NCI-H187 (cell line): ENCODE measurements at places on chromosomes 11 and 22.
A peak's percentile ranks its signal among the peaks of the same experiment; 100 is the strongest.

DNA sequence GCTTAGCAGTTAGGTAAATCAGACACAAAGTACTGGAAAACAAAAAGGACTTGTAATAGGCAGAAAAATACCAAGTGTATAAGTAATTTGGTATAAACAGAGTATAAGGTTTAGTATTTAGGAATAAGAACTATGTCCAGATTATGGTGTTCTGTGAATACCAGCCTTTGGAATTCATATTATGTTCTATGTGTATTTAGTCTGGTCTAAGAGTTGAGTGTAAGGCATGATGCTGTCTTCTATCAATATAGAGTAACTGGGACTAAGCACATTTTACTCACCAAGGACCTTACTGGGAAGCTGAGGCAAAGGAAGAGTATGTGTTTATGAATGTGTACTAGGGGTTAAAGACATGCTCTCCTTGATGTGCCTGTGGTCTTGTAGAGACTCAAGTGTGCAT is 9.5 kb downstream of the SDHD start:
- DNase-seq, result no peak

- no peak for DNase-seq
Measured at GRCh38 chr11:114359342-114359741, 41.0 kb downstream of the C11orf71 start.

- DNase-seq, result no peak
Measured at GRCh38 chr11:6633422-6634408, 14.5 kb upstream of the TPP1 start.

- no peak for DNase-seq
Measured at GRCh38 chr11:22162756-22163155, 30.1 kb upstream of the ANO5 start.

DNA sequence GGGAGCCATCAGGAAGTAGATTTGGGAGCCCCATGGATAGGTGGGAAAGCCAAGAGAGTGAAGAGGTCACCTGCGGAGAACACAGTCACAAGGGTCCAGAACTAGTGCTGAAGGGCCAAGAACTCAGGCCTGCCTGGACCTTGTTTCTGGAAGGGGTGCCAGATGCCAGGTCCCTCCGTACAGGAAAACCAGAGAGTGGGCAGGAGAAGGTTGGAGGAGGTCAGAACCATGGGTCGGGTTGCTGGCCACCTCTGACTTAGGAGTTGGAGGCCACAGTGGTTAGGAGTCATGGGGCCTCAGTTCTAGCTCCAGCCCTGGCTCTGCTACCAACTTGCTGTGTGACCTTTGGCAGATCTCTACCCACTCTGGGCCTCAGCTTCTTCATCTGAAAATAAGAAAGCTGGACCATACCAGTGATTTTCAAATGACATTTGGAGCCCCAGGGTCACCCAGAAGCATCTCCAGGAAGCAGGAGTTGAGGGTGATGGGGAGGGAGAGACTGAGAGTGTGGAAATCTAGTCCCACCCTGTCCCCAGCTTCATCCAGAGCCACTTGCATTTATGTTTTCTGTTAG is 20.8 kb upstream of the TUB start:
- no peak for DNase-seq

GRCh38 chr11:121274332-121274991 is 18.1 kb upstream of the SC5D start:
- no peak for DNase-seq

GRCh38 chr11:34890812-34891211 is 25.4 kb downstream of the APIP start:
- DNase-seq, result no peak

DNA sequence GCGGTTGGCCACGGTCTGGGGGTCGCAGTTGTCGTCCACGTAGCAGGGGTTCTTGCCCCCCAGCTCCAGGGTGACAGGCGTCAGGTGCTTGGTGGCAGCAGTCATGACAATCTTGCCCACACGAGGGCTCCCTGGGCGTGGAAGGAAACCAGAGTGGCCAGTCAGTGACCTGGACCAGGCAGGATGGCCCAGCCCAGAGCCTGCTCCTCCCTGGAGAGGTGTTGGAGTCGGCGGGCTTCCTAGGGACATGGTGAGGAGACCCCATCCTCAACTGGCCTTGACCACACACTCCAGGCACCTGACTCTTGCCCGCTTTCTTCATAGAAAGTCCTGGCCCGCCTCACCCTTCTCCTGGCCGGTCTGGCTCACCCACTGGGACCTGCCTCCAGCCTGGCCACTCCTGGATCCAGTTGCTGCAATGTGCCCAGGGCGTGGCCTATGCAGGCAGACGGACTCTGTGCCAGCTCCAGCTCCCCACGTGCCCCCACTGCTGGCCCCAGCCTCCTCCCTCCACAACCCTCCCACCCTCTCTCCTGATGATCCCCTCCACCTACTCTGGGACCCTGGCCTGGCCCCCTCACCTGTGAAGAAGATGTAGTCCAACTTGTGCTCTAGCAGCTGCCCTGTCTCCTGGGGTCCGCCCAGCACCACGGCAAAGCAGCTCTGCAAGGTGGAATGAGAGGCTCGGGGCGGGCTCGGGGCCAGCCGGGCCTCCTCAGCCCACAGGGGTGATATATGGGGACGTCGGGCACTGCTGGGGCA is 8.7 kb downstream of the ALDH3B2 start:
- DNase-seq, result no peak

DNA sequence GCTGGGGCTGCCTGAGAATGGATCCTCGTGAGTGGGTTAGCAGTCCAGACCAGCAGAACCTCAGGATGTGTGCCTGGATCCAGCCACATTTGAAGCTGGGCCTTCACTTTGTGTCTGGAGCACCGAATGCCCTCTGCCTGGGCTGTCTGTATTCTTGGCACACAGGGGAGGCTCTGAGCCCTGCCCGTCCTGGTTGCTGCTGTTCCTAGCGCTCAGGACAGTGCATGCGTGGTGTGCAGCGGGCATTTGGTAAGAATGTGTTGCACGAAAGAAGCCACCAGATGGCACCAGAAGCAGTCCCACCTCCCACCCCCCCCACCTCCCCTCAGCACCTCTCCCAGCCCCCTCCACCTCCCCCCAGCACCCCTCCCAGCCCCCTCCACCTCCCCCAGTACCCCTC is 4.1 kb upstream of the MAPK11 start:
- DNase-seq, result no peak

- DNase-seq, result peak; percentile 64
Measured at GRCh38 chr11:20000351-20001134, 159.7 kb downstream of the DBX1 start.

- no peak for DNase-seq
Measured at GRCh38 chr22:39471381-39472141, 14.7 kb downstream of the MGAT3 start.

GRCh38 chr11:60873533-60873932 is 6.2 kb downstream of the ZP1 start:
- no peak for DNase-seq

GRCh38 chr22:38967451-38968450 is 10.3 kb downstream of the APOBEC3A start:
- DNase-seq, result no peak

GRCh38 chr11:85589373-85589772 is 37.8 kb downstream of the DLG2 start:
- no peak for DNase-seq

GRCh38 chr22:43133401-43133800 is 9.8 kb downstream of the MCAT start:
- no peak for DNase-seq

- no peak for DNase-seq
Measured at GRCh38 chr11:40597546-40598113, 861.8 kb downstream of the LRRC4C start.

DNA sequence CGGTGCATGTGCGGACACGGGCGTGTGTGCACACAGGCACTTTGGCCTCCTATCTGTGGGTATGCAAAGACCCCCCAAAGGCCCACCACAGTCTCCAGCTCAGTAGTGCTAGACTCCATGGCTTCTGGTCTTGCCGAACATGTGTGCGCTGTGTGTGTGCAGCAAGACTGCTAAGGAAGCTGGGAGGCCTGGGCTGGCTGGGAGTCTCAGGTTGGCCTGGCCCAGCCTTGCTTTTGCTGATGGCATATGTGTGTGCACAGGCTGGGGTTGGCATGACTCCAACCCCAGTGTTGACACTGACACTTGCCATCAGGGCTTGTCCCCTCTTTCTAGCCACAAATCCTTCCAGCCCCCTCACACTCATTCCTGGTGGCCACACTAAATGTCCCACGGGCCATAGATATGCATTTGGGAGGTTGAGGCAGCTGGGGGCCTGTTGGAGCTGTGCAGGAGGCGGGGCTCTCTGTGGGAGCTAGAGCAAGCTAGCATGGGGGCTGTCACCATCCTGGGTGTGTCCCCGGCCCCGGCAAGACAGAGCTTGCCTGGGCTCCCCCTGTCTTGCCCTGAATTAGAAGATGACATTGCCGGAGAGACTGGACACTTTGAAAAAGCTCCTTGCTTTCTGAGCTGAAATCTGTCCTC is 60.9 kb upstream of the NECTIN1 start:
- DNase-seq, result no peak
